ENCODE measurements at places on chromosomes 4 and X.

DNA sequence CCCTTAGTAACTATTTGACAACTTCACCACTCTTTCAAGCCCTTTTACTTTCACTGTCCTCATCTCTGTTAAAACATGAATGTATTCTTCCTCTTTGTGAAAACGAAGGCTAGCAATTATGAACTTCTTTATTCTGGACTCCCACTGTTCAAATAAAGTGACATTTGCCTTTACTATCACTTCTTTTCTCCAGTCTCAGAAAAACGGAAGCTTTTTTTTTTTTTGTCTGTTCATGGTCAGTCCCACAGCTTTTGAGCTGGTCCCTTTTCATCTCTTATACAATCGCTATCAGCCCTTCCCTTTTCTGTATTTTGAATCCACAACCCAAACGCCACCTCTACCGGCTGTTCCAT lies 327.7 kb downstream of the DKK2 start:
- no peak for DNase-seq

GRCh38 chrX:132395026-132395425 lies 93.8 kb downstream of the MBNL3 start:
- no peak for DNase-seq

DNA sequence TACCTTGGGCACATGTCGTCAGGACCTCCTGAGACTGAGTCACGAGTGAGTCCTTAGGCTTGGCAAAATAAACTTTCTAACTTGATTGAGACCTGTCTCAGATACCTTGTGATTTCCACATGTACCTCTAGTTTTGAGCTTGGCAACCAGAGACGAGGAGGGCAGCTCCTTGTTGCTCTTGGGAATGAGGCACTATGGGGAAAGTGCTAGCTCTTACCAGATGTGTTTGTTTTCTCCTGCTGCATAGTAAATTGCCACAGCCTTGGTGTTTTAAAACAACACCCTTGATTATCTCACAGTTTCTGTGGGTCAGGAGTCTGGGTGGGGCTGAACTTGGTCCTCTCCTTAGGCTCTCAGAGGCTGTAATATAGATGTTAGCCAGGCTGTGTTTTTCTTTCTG lies 59.1 kb upstream of the MAML3 start:
- DNase-seq: no peak

GRCh38 chr4:102696758-102697157 lies 64.0 kb downstream of the MANBA start:
- DNase-seq: no peak

- no peak for DNase-seq
These were observed 16.7 kb downstream of the GAB3 start for GRCh38 chrX:154734061-154734781.

All from GM04503 (cell line).